ENCODE measurements at places on chromosomes 4 and X.

DNA sequence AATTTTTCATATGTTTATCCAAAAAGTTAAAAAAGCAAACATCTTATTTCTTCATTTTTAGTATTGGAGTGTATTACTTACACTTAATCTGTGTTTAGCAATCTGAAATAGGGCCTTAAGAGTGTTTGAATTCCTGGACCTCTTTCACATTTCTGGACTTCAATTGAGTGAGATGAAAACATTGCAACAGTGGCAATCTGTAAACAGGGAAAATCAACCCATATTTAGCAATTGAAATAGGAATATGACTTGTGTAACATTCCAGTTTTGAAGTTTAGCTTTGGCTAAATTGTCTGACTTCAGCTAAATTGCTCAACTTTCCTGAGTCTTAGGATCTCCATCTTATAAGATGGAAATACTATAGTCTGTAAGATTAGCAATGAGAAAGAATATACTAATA, 34.6 kb upstream of the FHL1 start:
- no peak for DNase-seq

- DNase-seq = peak; percentile 54
Measured at GRCh38 chrX:133586443-133586842, 171.2 kb upstream of the GPC4 start.

DNA sequence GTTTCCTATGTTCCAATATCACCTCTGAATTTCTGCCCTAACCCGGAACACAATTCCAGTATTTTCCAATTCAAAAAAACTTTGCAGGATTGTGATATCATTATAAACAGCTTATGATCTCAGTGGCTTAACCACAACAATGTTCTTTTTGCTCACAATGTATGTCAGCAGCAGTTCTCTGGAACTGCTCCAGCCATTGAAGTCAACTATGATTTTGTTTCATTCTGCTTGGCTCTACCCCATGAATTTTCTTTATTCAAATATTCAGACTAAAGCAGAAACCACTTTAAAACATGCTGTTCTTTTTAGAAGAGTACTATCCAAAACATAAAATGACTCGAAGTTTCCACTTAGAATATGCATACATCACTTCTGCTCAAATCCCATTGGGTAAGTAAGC, 1611.1 kb downstream of the ARAP2 start:
- DNase-seq = peak; percentile 19

- no peak for DNase-seq
Measured at GRCh38 chrX:78075787-78076389, 28.2 kb upstream of the PGK1 start.

GRCh38 chr4:143183513-143184216, 1.1 kb upstream of the USP38 start:
- no peak for DNase-seq

GRCh38 chr4:153296040-153296823, 48.3 kb upstream of the MND1 start:
- DNase-seq = peak; percentile 71

Data from fibroblast of skin of scalp (primary cell).